ENCODE measurements at places on chromosomes 3 and 15.
A peak's percentile ranks its signal among the peaks of the same experiment; 100 is the strongest.

DNA sequence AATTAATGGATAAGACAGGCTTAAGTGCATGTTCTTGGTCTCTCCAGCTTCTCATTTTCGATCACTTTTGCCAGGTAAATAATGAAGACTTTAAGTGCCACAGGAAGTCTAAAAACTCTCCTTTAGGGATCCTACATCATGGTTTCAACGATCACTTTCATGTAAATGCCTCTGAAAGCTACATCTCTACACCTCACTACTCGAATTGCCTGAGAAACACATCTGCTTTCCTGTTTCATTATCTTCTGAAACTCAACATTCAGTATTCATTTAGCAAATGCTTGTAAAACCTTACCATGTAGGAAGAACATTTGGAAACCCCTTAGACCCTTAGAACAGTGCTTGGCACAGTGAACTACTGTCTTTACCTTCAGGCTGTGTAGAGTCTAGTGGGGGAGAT is 16.2 kb downstream of the THAP10 start:
- DNase-seq, result no peak

- DNase-seq, result no peak
Observed at GRCh38 chr3:123799544-123800361, 84.4 kb downstream of the MYLK start.

DNA sequence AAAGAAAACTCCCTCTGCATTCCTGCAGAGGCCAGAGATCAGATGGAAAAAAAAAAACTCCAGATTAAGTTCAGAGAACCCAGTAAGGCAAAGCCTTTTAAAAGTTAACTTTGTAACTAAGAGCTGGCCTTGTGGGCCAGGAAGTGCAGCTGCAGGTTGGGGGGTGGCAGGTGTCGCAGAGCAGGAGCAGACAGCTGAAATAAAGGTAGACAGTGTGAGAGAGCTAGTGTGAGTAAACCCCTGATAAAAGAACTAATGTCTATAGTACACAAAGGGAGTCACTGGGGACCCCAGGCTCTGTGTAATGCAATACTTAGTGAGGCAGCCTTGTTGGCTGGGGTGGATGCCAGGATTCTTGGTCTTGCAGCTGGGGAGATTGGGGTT is 42.1 kb downstream of the PPCDC start:
- DNase-seq, result no peak

DNA sequence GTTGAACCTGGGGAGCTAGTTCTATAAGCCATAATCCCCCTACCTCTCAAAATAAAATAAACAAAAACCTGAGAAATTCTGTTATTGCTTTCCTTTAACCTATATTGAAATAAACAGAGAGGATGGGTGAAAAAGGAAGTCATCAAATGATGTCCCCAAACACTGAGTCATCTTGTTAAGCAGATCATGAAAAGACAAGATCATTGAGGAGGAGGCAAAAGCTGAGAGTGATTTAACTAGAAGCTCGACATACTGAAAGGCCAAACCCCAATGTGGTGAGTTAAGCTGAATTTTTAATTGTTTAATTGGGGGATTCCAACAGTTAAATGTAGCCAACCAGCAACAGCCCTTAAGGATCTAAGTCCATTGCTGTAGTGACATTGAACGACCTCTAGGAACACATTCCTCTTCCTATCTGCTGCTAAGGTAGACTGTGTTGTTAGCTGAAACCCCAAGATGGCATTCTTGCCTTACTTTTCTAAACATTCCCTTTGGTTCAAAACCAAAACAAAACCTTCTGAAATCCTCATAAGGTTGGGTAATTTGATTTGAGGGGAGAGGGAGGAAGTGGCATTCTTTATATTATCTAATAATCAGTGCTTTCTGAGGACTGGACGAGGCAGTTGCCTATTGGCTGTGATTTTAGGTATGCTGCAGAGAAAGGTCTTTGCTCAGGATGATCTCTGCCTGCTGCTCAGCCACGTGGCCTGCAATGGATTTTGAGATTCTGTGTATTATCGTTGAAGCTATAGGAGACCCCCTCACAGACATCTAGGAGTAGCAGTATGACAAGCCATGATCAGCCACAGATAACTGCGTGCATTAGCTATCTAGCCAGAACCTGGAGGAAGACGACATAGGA is 62.7 kb upstream of the BNIP2 start:
- peak; percentile 39 for DNase-seq

GRCh38 chr15:55695432-55695831 is 47.5 kb downstream of the PRTG start:
- no peak for DNase-seq

GRCh38 chr3:28841441-28841840 is 439.4 kb upstream of the RBMS3 start:
- no peak for DNase-seq

- DNase-seq, result no peak
Observed at GRCh38 chr15:71237456-71238188, 122.4 kb downstream of the THSD4 start.

DNA sequence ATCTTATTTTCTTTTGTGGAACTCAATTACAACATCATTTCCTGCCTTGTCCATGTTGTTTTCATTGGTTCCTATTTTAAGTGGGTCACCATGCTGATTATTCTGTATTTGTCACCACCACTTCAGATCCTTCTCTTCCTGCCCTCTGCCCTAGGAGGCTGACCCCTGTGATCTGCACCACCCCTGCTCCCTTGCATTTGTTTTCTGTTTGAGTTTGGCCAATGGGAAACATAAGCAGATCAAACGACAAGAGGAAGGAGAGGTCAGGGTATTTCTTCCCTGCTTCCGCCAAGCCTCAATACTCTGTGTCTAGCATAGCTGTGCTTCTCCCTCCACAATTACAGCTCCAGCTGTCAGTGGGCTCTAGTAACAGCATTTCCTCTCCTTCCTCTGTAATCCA is 71.6 kb downstream of the IMPG2 start:
- DNase-seq, result no peak

DNA sequence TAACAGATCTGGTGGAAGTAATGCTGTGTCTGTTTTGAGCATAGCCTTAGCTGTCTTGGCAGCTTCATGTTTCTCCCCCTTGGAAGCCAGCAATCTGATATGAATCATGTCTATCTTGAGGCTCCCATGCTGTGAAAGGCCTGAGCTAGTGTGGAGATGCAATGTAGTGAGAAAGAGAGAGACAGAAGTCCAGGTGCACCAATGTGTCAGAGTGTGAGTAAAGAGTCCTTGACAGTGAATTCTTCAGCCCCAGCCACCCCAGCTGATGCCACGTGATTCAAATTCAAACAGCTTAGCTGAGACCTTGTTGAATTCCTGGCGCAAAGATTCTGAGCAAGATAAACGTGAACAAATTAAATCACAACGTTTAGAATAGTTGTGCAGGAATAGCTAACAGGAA is 704.2 kb downstream of the EDEM1 start:
- DNase-seq, result no peak

- DNase-seq, result no peak
Observed at GRCh38 chr15:50633653-50634052, 52.9 kb downstream of the TRPM7 start.

DNA sequence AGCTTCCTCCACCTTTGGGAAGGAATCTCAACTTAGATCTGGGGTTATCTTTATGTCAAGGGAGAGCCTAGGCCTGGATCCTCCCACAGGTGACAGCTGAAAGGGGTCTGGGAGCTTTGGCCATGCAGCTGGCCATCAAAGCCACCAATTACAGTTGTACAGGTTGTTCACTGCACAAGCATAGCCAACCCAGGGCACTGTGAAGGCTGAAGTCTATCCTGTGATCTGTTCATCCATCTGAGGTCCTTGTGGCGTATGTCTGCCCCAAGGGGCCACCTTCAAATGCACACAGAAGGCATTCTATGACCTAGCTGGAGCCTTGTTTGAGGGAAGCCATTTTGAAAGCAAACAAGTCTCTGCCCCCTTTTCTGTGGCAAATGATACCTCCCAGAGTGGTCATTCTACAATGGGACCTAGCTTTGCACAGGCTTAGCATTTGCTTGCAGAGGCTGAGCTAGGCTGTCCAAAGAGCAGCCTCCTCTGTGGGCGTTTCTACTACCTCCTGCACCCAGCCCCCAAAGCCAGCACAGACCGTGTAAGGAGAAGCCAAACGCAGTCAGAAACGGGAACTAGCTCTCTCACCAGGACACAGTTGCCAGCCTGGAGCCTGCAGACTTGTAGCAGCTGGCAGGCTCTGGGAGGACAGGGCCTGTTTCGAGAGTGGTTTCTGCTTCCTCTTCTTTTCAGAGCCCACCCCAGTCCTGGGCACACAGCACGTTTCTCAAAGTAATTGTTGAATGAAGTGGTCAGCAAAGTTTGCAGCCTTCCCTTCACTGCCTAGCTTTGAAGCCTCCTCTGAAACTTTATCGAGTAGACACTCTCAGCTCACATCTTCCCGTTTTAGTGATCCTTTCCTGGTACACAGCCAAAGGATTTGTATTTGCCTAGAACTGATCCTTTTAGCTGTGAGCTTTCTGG is 157.3 kb upstream of the SMAD3 start:
- peak; percentile 53 for DNase-seq

GRCh38 chr15:79743032-79743431 is 153.8 kb downstream of the MTHFS start:
- no peak for DNase-seq

DNA sequence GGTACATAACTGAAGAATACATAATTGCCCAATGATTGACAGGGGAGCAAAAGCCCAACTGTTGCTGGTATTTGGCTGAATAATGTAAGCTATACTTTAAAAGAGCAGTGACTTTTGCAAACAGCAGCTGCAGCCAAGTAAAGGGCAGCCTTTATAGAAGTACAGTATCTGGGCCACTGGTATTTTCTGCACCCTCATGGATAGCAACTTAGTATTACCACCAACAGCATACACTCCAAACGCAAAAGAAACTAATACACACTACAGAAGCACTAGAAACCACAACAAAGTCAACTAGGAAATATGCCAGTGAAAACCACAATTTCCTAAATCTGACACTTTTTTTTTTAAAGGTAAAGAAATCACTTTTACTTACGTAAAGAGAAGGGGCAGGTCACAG is 206.1 kb downstream of the TIGIT start:
- DNase-seq, result no peak

GRCh38 chr3:156973954-156974353 is 147.8 kb downstream of the LEKR1 start:
- DNase-seq, result no peak

DNA sequence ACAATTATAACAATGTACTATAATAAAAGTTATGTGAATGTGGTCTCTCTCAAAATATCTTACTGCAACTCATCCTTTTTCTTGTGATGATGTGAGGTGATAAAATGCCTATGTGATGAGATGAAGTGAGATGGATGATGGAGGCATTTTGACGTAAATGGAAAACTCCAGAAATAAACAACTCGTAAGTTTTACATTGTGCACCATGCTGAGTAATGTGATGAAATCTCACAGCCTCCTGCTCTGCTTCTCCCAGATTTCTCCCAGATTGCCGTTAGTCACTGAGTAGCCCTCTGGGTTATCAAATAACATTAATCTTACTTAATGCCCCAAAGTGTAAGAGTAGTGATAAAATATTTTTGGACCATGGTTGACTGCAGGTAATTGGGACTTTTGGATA is 64.8 kb upstream of the SLCO2A1 start:
- no peak for DNase-seq

GRCh38 chr3:106758459-106758858 is 618.8 kb upstream of the CCDC54 start:
- no peak for DNase-seq

- peak; percentile 62 for DNase-seq
Observed at GRCh38 chr15:45185903-45186770, 1.6 kb downstream of the SHF start.

- no peak for DNase-seq
Observed at GRCh38 chr3:194906229-194906629, 220.5 kb downstream of the FAM43A start.

DNA sequence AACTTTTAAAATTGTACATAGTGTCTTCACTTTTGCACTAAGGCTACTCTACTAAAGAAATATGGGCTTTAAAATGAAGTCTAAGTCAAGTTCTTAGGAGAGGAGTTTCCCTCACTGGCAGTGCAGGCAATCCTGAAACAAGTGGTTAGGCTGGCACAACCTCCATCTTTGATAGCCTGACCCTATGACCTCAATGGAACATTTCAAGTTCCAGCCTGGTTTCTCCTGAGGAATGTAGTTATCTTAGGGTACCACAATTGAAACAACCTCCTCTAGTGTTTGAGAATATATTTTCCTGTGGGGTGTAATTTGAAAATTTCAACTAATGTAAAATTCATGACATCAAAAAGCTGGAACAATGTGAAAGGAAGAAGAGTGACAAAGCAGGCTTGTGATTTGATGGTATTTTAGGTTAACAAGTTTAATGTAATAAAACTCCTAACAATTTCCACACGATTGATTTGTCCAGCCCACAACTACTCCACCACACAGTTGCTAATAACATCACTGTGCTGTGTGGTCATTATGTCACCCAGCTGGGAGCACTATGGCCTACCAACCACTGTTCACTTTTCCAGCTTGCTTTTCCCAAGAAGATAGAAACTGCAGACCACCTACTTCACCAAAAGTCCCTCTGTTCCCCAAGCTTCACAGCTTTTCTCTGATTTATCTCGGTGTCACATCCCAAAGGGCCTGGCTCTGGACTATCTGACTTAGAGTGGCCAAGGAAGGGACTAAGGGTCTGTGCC is 1.8 kb downstream of the WWTR1 start:
- DNase-seq, result no peak

GRCh38 chr3:108406661-108407206 is 103.7 kb downstream of the MYH15 start:
- DNase-seq, result peak; percentile 70

DNA sequence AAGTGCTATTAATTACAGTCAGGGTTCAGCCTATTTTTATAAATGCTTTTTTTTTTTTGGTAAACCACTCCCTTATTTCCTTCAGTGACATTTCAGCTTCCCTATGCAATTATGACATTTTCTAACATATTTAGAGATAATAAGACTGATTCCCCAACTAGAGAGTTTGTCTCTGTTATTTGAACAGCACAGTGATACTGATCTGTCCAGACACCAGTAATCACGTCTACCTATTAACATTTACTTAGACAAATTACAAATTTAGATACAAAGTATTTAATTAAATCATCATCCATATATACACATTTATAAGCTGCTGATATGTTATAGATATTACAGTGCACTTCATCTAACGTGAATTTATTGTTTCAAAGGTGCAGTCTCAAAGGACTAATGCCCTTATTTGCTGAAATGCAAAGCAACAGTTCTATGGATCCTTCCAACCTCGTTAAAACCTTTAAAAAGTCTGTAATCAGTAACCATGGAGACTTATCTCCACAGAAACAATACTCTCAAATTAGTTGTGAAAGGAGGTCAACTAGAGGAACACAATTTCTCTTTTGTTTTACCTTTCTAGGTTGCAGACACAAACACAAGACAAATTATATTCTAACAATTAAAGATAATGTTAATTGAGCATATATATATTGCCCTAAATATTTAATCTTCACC is 1531.1 kb downstream of the SI start:
- no peak for DNase-seq

GRCh38 chr15:78979456-78980320 is 34.8 kb upstream of the CTSH start:
- DNase-seq, result peak; percentile 87

DNA sequence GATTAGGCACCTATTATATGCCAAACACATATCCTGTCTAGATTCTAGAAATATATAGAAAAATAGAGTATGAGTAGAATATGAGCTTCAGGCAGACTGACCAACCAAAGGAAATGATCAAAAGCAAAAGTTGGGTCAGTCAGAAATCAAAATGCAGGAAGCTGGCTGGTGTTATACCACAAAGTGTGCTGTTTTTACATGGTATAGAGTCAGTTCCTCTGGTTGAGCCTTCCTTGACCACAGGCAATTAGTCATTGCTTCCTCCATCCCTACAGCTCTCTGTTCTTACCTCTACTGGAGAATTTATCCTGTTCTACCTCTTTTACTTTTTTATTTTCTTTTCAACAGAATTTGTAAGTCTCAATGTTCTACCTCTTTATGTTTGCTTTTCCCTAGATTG is 149.8 kb downstream of the TMCO5A start:
- no peak for DNase-seq

All from cerebellar cortex (tissue), 1 donor.